ENCODE measurements at places on chromosomes 13 and 19.

- DNase-seq: no peak
Observed at GRCh38 chr13:48653472-48653939, at the start of gene CYSLTR2. TSS of gene CYSLTR2 (plus strand) at chr13:48653929. CDS start at chr13:48706818, 52,889 bp downstream.

DNA sequence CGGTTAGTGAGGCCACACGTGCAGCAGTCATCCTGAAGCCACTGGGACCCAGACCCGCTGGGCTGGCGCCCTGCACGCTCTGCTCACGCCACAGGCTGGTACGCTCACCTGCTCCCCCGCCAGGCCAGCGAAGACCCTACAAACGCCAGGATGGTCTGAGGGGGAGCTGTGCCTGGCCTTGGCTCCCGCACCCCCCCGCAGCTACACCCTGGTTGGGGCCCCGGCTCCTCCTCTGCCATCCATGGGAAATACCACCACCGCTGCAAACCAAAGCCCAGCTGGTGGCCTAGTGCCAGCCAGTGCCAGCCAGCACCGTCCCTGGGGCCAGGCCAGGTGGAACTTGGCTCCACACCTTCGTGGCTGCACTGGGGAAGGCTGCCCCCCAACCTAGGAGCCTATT, 23.3 kb upstream of the CACTIN start:
- no peak for DNase-seq

GRCh38 chr13:49550942-49551644, 34.3 kb downstream of the RCBTB1 start:
- DNase-seq: no peak

DNA sequence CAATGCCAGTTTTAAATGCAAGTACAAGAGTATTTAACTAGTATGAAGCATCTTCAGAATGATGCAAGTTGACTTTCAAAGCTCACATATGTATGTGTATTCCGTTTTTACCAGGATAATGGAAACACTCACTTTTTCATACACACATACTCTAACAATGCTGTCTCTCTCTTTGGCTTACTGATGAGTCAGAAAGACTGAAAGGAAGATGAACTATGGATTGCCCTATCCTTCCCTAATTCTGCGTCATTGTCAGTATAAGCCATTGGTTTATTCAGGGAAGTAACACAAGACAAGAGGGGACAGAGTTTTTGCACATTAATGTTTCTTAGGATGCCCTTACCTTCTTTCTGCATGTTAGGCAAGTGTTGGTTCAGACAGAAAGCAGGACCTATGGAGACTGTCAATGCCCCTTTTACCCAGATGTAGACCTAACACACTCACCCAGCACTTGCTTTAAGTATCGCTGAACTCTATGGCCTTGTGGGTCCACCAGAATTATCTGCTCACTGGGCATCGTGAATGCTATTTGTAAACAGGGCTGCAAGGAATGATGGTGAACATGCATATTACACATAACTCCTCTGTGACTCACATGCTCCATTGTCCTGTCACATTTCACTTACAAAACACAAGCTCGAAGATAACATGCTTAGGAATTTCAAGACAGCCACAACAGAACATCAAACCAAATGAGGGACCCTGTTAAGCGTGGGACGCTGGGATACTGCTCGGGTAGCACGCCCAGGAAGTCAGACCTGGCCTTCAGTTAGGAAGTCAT, 10.0 kb upstream of the OXGR1 start:
- no peak for DNase-seq

DNA sequence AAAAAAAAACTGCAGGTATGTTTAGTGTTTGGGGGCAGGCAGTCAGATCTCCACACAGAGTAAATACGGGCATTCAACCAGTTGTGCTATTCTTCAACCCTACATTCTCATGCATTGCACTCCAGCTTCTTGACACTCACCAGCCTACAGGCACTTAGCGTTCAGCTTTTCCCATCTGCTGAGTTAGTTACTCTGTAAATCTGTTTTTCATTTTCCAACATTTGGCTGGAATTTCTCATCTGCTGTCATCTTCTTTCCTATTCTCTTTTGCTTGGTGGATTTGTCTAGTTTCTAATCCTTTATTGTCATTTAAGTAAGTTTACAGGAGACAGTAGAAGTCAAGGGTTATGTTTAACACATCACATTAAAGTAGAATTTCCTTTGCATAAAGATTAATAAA, 1318.9 kb downstream of the OLFM4 start:
- DNase-seq: no peak

- peak; percentile 85 for DNase-seq
Observed at GRCh38 chr13:40483601-40484000, 182.8 kb downstream of the FOXO1 start.

- no peak for DNase-seq
Observed at GRCh38 chr13:90708128-90708527, 639.4 kb upstream of the MIR17HG start.

GRCh38 chr13:30898070-30898469, 8.0 kb upstream of the MEDAG start:
- DNase-seq: no peak

DNA sequence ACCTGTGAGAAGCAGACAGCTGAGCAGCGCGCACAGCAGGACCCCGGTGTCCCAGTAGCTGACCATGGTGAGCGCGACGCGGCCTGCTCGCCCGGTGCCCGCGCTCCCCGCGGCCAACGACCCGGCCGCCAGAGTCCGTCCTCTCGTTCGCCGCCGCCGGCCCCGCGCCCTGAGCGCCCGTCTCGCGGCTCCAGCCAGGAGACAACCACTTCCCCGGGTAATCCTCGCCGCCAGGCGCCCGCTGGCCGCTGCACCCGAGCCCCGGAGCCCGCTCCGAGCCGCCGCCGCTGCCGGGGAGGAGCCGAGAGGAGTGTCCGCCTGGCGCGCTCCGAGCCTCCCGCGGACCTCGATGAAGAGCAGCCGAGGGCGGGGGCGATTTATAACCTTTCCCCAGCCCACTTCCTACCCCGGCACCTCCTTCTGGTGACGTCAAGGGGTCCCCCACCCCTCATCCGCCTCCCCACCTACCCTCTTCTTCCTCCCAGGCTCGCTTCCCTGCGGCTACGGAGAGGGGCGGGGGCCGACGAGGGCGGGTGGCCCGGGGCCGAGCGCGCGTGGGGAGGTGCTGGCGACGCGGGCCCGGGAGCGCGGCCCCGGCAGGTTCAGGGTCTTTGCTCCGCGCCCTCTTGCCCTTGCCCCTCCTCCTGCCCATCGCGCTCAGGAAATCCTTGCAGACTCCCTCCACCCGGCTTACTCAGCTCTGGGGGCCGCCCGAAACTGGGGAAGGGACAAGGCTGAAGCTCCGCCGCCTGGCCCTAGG, at the start of gene FLT1:
Gene FLT1, minus strand, starts transcription at position 351 of the 760 bp plus-strand sequence. Its CDS starts 285 bp downstream, at position 66.
- DNase-seq: peak; percentile 87

DNA sequence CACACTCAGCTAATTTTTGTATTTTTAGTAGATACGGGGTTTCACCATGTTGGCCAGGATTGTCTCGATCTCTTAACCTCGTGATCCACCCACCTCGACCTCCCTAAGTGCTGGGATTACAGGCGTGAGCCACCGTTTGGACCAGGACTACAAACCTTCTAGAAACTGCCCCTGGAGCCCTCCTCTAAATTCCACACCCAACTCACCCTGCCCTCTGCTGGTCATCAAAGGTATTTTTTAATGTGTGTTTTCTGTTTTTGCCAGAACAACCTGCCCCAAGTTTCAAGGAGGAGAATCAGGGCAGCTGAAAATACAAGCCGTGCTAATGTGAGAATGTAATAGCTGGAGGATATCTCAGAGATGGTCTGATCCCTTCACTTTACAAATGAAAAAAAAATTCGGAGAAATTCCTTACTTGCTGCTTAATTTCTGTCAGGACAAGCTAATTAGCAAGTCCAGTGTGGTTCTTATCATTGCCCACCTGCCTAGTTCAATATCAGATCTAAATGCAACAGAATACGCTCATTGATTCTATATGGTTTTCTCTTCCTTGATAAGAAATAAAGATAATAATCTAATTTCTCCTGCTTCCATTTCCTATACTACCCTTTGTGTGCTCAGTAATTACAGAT, 4.1 kb downstream of the ATP8A2 start:
- no peak for DNase-seq
